ENCODE measurements at places on chromosomes 12 and 14.

- no peak for DNase-seq
Measured at GRCh38 chr12:98221243-98221808, 294.1 kb upstream of the TMPO start.

GRCh38 chr12:57722716-57723629 is 15.6 kb downstream of the AGAP2 start:
- no peak for DNase-seq

DNA sequence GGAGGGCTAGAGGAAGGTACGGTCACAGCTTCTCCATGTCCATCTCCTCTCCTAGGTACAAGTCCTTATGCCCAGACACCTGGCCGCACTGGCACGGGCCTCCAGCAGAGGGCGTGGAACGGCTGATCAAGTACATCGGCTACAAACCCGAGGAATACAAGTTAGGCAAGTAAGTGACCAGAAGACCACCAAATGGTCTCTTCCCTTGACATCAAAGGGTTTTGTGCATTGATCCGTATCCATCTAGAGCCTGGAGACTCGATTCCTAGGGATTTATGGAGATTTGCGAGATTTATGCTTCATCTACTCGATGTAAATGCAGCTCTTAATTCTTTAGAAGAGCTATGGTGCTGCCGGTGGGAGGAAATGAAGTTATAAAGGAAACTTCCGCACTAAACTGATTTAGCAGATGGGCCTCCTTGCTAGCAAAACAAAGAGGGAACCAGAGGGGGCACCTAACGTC is 44.2 kb downstream of the KCTD10 start:
- peak; percentile 54 for DNase-seq

DNA sequence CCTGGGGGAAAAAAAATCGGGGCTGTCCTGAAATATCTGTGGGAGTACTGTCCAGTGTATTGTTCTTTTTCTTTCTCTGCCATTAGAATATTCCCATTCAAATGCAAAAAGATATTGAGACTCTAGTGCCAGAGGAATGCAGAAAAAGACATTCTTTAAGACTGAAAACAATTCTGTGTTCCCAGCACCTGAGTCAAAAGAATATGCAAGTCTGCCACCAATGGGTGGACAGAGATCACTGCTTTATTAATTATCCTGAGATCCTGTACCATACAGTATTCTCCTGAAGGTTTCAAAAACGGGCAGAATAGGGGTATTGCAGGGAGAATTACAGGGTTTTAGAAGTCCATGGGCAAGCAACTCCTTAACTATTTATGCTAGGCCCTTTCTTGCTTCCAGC is 361.8 kb downstream of the C12orf50 start:
- no peak for DNase-seq

GRCh38 chr14:68580671-68581070 is 212.2 kb downstream of the ZFP36L1 start:
- DNase-seq = no peak

- no peak for DNase-seq
Measured at GRCh38 chr14:78335531-78335930, 165.4 kb downstream of the NRXN3 start.

GRCh38 chr12:30082381-30082780 is 298.6 kb upstream of the TMTC1 start:
- DNase-seq = no peak

- DNase-seq = peak; percentile 98
Measured at GRCh38 chr12:119988472-119989360, at the start of gene BICDL1. Gene BICDL1 (plus strand): TSS chr12:119989236. CDS start chr12:119989869, 633 bp downstream.

DNA sequence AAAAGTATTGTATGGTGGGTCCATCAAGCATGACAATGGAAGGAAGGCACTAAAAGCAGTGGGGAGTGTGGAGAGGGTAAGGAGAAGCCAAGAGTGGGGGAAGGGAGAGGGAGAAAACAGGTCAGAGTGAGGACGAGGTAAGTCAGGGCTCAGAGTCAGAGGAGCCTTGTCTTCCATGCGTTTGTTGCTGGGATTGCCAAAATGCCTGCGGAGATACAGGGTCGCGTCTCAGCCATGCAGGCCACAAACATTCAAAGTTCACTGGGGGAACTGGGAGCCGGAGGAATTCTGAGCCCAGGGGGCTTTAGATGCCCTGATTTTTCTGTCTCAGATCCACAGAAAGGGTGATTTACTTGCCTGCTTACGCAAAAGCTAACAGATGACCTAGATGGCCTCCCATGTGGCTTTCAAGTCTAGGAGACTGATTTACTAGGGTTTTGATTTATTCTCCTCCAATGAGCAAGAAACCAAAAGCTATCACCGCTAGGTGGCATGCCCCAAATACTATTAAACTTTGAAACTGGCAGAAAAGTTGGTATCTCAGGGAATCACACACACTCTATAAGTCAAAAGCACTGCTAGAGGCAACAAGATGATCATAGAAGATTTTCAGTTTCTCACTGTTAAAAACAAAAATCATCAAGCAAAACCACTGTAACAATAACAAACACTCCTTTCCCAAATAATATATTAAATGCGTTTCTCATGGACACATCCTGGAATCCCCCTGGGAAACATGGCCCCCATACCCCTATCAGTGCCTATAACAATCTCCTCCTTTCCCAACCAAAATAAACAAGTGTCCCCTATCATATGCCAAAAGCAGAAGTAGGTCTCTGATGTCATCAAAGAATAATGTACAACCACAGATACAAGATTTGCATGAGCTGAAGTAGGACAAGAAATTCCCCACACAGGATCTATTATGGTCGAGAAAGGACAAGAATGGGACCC is 26.6 kb upstream of the MDM1 start:
- no peak for DNase-seq

- no peak for DNase-seq
Measured at GRCh38 chr12:10736463-10736862, 13.3 kb upstream of the YBX3 start.

GRCh38 chr14:81401420-81402122 is 1.4 kb upstream of the STON2 start:
- no peak for DNase-seq

DNA sequence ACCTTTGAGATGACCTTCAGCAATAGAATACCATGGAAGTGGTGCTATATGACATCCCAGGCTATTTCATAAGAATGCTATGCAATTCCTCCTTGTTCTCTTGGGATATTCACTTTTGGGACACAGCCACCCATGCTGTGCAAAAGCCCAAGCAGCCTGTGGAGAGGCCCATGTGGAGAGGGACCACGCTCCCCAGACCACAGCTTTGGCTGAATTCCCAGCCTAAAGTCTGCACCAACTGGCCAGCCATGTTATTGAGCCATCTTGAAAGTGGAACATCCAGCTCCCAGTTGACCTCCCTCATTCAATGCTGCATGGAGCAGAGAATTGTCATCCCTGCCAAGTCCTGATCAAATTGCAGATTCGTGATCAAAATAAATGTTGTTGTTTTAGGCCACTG is 275.1 kb downstream of the SUDS3 start:
- no peak for DNase-seq

DNA sequence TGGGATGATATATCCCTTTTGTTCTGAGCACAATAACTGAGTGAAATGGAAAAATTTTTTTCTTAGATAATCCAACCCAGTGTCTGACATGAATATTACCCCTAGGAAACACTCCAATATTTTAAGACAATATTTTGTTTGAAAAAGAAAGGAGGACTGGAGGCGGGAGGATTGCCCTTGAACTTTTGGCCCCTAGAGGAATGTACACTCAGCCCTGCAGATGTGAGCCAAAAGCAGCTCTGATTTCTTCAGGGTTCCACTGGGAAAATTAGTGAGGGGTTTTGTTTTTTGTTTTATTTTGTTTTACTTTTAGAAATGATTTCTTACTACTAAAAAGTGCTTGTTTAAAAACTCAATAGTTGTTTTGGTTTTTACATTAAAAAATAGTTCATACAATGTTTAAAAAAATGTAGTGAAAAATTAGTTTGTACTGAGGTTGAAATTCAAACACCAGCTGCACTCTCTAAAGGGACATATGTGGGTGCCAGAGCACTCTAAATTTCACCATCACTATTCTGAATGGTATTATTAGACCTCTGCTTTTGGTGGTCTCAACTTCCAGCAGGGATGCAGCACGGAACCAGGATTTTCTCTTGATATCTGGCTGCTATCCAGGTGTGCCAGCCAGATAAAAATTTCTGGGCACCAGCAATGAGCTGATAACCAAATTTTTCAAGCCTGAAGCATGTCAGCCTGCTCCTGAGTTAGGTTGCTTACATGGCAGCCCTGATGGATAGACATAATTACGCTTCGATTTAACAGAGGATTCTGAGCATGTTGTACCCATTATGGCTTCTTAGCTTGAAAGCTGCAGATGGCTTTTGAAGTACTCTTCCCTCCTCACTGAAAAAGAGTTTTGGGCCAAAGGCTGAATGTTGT is 141.9 kb downstream of the ANO6 start:
- no peak for DNase-seq

DNA sequence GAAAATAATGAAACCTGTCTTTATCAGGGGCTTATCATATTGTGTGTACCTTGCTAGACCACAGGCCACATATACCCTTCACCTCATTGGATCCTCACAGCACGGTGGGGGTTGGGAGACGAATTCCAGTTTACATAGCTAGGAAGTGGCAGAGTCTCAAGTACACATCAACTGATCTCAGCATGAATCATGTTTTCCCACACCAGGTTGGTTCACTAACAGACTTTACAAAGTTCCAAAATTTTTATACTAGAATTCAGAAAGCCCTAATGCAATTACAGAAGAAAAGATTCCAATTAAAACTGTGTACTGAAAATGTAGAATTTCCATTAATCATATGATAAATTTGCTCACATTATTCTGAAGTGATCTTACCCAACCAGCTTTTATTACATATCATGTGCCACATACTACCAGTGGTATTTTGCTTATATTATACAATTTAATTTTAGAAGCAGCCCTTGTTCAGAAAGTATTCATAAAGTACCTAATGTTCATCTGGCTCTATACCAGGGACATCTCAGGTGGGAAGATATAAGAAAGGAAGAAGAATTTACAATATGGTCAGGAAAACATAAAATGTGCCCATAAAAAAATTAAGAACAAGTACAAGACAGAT is 196.2 kb downstream of the ITPR2 start:
- no peak for DNase-seq

DNA sequence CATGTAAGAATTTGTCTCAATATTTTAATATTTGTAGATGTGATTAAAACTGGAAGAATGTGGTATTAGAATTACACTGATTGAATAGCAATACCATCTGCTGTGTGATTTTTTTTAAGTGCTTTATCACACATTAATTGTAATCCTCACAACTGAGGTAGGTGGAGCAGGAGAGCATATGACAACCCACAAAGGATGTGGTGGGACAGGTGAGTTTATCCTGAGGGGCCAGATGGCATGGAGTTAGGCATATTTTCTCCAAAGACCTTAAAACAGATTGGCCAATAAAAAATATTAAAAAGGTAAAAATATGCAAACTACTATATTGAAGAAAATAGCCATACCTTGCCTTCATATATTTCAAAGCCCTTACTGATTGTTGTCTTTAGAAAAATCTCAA is 7.8 kb downstream of the LRRC10 start:
- DNase-seq = no peak

DNA sequence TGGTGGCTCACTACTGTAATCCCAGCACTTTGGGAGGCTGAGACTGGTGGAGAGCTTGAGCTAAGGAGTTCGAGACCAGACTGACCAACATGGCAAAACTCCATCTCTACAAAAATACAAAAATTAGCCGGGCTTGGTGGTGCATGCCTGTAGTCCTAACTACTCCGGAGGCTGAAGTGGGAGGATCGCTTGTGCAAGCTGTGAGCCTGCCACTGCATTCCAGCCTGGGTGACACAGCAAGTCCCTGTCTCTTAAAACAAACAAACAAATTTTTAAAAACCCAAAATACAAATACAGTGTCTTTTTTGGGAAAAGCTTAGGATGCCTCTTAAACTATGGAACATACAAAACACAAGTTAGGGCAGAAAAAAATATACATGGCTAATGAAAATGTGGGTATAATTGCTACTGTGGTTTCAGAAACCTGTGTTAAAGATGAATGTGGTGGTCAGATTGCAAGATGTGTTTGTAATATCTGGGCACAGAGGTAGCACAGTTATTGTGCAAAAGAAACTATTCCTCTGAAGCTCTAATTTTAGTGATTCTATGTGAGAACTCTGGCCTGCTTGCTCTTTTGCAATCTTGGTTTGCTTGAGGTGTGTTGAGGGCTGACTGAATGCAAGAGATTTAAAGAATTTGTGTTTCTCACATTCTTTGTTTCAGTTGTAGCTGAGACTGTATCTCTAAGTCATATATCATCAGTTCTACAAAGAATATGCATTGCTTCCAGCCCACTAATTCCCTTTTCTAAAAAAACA is 3.9 kb upstream of the HSPA2 start:
- DNase-seq = no peak

DNA sequence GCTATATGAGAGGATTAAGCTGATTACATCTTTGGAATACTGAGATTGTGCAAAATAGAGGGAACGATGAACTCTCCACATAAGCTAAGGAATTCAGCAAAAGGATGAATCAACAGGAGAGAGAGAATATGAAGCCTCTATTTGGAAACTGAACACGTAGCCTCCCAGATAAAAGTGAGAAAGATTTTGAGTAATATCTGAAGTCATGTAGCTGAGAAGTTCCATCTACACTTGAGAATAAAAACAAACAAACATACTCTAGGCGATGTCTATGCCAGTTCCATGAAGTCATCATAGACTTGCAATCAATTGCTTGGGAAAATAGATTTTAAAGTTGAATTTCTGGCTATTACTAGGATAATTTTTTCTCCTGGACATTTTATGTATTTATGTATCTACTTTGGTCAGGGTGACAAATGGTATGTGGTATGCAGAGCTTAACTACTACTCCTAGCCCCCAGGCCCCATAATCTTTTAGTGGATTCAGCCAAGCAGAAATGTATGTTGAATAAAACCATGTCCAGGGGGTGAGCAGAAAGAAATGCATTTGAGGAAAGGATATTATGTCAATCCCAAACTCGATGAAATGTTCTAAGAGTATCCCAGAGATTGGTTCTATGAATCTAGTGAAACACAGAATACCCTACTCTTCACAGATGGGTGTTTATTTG is 627.4 kb downstream of the DIO2 start:
- no peak for DNase-seq

GRCh38 chr14:31068235-31068634 is 42.1 kb upstream of the STRN3 start:
- no peak for DNase-seq

DNA sequence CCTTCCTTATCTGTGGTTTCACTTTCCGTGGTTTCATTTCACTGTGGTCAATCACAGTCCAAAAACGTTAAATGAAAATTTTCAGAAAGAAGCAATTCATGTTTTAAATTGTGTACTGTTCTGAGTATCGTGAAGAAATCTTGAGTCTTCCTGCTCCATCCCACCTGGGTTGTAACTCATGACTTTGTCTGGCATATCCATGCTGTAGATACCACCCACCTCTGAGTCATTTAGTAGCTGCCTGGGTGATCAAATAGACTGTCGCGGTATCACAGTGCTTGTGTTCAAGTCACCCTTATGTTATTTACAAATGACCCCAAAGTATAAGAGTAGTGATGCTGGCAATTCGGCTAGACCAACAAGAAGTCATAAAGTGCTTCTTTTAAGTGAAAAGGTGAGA is 521.2 kb downstream of the AACS start:
- DNase-seq = no peak
